ENCODE measurements at places on chromosomes 1 and 21.

DNA sequence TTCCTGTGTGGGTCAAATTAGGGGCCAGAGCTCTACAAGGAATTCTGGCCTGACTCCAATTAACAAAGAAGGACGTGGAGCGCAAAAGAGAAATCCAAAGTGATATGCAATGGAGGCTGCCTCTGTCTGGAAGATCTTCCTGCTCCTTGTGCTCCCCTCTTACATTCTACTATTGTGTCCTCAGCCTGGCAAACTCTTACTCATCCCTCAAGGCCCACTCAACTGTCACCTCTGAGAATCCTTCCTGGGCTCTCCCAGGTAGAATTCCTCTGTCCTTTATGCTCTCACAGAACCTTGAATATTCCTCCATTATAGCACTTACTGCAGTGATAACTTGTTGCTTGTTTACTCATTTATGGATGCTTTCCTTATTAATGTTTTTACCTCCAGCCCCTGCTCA is 31.4 kb downstream of the KCNC4 start:
- no peak for DNase-seq

DNA sequence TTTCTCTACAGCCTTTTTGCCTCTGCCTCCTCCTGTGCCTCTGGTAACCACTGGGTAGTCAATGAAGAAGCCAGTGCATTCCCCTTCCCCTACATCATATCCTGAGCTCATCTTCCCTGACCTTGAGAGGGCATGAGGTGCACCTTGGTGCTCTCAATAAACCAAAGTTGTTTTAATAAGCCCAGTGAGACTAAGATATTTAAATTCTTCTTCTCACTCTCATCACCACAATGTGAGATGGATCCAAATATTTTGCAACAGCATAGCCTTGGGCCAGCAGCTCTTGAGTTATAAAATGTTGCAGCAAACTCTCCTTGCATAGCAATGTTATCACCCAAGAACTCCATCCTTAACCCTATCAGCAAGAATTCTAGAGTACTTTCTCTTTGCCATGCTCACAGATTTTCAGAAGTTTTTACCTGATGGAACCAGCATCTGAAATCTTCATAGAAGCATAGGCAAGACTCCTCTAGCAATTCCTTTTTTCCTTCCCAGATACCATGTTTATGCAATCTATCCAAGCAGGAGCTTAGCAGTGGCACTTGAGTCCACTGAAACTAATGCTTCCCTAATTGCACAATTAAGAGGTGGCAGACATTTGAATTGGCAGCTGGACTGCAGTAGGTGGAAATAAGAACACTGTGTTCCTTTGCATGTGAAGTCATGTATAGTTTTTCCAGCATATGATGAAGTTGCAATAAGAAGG is 36.8 kb downstream of the CDC7 start:
- DNase-seq = no peak

DNA sequence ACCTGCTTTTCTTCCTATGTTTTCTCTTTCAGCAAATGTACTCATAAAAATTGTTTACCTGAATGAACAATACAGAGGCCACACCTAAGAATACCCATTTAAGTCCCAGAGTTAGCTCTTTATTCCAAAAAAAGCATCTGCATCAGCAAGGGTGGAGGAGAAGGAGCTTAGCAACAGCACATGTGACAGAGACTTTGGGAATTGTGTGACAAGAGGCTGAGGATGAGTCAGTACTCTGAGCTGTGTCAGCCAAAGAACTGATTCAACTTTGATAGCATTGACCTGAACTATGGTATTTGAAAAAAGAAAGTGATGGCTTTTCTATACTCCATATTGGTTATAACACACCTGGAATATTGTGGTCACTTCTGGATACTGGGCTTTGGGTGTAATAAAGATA is 162.7 kb downstream of the ZNF648 start:
- no peak for DNase-seq

GRCh38 chr1:174768949-174769348 is 230.8 kb upstream of the CACYBP start:
- DNase-seq = no peak

GRCh38 chr1:44640200-44640853 is 34.0 kb downstream of the TMEM53 start:
- no peak for DNase-seq

- no peak for DNase-seq
Observed at GRCh38 chr1:205917466-205918238, 25.6 kb downstream of the SLC26A9 start.

DNA sequence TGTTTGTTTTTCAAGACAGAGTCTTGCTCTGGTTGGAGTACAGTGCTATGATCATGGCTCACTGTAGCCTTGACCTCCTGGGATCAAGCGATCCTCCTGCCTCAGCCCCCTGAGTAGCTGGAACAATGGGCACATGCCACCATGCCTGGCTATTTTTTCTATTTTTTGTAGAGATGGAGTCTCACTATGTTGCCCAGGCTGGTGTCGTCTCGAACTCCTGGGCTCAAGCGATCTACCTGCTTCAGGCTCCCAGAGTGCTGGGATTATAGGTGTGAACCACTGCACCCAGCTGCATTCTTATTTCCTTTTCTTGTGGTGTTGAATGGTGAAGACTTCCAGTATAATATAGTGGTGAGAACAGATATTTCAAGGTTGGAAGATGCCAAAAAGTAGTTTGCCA is 28.0 kb downstream of the B3GALT5 start:
- no peak for DNase-seq

GRCh38 chr1:103341377-103341880 is 184.1 kb upstream of the RNPC3 start:
- no peak for DNase-seq

- DNase-seq = no peak
Observed at GRCh38 chr1:190452272-190452848, 25.3 kb downstream of the BRINP3 start.

GRCh38 chr1:201645956-201646355 is 107.0 kb downstream of the NAV1 start:
- DNase-seq = no peak

GRCh38 chr1:215277532-215277931 is 195.0 kb downstream of the KCNK2 start:
- no peak for DNase-seq

DNA sequence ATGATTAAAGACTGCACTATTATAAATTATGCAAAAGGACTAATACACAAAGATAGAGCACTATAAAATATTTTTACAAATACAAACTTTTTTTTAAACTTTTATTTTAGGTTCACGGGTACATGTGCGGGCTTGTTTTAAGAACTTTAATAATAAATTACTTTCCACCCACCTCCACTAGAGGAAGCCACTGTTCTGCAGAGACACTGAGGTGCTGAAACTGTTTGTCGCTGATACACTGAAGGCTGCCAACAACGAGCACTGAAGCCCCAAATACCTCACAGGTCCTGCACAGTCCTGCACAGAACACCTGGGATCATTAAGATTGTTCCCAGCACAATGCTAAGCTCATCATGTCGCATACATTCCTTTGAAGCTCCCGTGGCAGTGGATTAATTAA is 19.9 kb downstream of the COA6 start:
- DNase-seq = no peak

GRCh38 chr1:23967871-23968270 is 8.2 kb downstream of the PNRC2 start:
- DNase-seq = no peak

- DNase-seq = no peak
Observed at GRCh38 chr1:218986816-218987215, 186.9 kb upstream of the LYPLAL1 start.

- DNase-seq = no peak
Observed at GRCh38 chr1:235864931-235865525, 1.7 kb downstream of the LYST start.

- no peak for DNase-seq
Observed at GRCh38 chr1:14791654-14792053, 193.2 kb downstream of the KAZN start.

GRCh38 chr1:204408074-204408507 is 3.5 kb downstream of the PPP1R15B start:
- no peak for DNase-seq

- DNase-seq = no peak
Observed at GRCh38 chr1:41408691-41409090, 47.5 kb downstream of the FOXO6 start.

DNA sequence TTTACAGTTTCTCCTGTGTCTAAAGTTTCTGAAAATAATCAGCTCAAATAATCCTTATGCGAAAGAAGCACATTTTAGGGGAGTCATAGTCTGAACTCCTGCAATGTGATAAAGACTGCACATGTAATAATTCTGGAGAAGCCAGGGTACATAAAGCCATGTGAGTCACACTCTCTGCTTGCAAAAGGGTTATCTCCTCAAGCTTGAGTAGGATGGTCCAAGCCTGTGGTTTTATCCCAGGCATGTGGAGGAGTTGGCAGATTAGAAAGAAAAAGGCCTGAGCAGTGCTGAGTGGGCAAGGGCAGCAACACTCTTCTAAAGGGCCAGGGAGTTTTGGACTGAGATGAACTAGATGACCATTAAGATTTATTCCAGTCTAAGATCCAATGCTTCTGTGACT is 220.4 kb downstream of the RHOU start:
- DNase-seq = no peak

DNA sequence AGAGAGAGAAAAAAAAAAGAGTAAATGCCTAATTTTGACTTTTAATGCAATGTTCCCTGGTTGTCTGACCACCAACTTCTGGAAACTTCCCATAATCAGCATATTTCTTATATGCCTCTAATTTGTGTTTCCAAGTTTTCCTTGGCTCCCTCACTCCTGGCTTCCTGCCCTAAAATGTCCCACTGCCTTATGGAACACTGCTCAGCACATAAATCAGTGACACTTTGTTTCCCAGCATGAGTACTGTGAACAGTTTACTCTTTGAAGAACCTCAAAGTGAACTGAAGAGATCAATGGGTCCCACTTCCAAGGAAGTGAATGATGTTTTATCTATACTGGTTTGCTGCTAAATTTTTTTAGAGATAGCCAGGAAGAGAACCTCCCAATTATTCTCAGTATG is 271.3 kb upstream of the PRMT6 start:
- no peak for DNase-seq

- no peak for DNase-seq
Observed at GRCh38 chr1:19014765-19015164, 58.3 kb upstream of the IFFO2 start.

- DNase-seq = no peak
Observed at GRCh38 chr1:220300442-220301121, 28.3 kb upstream of the RAB3GAP2 start.

- DNase-seq = no peak
Observed at GRCh38 chr21:45302082-45303061, 14.7 kb upstream of the POFUT2 start.

DNA sequence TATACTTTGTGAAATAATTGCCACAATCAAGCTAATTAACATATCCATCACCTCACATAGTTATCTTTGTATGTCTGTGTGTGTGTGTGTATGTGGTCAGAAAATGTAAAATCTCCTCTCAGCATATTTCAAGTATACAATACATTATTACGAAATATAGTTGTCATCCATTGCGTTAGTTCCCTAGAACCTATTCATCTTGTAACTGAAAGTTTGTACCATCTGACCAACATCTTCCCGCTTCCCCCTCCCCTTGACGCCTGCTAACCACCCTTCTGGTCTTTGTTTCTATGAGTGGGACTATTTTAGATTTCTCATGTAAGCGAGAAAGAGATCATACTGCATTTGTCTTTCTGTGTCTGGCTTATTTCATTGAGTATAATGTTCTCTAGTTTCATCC is 455.3 kb downstream of the KCNT2 start:
- no peak for DNase-seq

GRCh38 chr1:178232949-178233348 is 139.0 kb downstream of the RASAL2 start:
- no peak for DNase-seq

- DNase-seq = no peak
Observed at GRCh38 chr1:169724168-169724567, 9.7 kb downstream of the SELE start.

- DNase-seq = peak; percentile 6
Observed at GRCh38 chr1:2637442-2638145, 4.8 kb upstream of the MMEL1 start.

DNA sequence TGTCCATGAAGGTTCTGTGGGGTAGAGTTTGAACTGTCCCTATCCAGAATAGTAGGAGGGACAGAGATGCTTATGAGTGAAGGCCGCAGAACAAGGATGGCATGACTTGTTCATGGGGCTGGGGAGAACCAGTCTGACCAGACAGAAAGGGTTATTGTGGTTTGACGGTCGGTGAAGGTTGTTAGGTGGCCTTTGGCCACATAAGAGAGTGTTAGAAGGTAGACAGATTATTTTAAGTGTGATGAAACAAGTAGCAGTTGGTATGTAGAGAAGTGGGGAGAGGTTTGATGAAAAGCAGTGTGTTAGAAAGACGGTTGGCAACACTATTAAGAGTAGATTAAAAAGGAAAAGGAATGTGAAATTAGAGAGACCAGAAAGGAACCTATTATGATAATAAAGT is 355.1 kb downstream of the DISC1 start:
- no peak for DNase-seq

DNA sequence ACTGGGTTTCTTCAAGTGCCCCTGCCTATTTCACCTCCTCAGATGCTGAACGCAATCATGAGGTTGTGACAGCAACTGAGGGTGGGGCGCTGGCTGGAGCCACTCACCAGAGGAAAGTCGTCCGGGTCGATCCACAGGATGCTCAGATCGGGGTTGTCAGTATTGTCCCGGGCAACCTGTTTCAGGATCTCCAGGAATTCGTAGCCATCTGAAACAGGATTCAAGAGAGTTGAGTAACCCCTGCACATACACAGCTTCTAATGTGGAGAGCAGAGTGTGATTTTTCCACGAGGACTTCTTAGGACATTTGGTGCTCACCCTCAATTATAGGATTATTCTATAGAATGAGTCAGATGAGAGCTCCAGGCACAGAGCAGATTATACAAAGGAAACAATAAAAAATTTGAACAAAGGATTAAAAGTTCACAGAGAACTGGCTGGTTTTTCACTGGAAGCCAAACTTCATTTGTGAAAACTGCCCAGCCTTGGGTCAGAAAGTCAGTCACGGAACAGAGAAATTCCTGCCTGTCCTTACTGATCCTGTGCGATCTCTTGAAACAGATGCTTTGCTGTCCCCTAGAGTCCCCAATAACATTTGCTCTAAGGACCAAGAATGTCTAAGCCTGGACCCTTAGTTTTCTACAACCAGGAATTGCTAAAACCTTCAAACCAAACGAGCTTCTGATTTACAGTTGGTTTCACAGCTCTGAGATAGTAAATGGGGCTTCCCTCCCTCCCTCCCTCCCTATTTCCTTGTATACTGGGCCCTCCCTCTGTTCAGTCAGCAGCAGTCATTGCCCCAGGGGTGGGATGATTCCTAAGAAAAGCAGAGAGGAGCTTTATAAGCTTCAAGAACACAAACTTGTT is 63.2 kb downstream of the CASQ2 start:
- DNase-seq = no peak

- no peak for DNase-seq
Observed at GRCh38 chr1:15206418-15207030, 40.5 kb upstream of the FHAD1 start.

DNA sequence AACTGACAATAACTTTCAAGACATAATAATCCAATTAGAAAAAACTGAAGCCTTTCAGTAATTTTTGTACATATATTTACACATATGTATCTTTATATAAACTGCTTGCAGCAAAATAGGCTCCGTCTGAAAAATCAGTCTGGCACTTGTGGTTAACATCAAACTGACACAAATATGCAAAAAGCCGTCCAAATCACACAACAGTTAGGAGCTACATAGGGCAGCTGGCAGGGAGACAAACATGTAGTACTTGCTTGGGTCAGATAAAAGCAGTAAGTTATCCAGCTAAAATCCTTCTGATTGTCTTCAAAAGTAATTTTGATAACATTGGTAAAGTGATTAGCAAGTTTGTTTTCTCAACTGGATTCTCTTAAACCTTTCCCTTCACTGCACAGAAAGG is 14.7 kb upstream of the GUCA2A start:
- no peak for DNase-seq

All from 8988T (cell line).